NCI-H510A (cell line): ENCODE measurements at places on chromosomes 6 and 20.
A peak's percentile ranks its signal among the peaks of the same experiment; 100 is the strongest.

- no peak for DNase-seq
Measured at GRCh38 chr6:91816335-91816734, 1229.5 kb upstream of the MAP3K7 start.

DNA sequence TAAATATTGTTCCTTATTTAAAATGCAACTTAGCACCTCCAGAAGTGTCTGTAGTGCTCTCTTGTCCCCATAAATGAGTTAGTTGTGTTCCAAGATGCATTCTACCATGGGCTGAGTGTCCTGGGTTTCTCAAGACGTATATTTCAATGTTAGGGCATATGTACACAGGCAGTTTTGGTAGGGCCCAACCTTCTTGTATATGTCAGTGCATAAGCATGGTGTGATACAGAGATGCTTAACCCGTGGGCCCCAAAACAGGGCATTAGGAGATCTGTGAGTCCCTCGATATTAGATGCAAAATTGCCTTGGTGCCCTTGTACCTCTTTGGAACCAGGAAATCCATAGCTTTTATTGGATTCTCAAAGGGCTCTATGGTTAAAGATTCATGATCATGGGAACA lies 91.5 kb upstream of the HIVEP1 start:
- no peak for DNase-seq

- no peak for DNase-seq
Measured at GRCh38 chr20:50930976-50931305, 296 bp downstream of the ADNP start.

DNA sequence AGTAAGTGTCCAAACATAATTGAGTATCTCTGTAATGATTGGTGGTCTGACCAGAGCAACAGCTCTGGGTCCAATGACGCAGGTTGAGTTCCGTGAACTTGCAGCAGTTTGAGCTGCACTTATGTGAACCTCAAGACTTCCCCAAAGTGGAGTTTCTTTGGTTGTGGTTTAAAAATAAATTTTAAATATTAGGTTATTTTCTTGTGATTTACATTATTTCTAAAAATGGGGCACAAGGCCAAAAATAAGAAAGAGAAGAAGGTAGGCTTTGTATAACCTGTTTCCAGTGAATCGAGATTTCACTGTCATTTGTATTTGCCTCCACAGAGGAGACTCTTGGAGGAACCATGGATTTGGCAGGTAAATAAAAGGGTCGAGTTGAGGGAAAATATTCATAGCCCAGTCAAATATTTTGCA lies 166.4 kb upstream of the ZNF217 start:
- DNase-seq, result no peak

- no peak for DNase-seq
Measured at GRCh38 chr6:77456531-77457248, 6.6 kb downstream of the HTR1B start.

- DNase-seq, result no peak
Measured at GRCh38 chr6:3789896-3790558, 38.5 kb upstream of the PXDC1 start.

DNA sequence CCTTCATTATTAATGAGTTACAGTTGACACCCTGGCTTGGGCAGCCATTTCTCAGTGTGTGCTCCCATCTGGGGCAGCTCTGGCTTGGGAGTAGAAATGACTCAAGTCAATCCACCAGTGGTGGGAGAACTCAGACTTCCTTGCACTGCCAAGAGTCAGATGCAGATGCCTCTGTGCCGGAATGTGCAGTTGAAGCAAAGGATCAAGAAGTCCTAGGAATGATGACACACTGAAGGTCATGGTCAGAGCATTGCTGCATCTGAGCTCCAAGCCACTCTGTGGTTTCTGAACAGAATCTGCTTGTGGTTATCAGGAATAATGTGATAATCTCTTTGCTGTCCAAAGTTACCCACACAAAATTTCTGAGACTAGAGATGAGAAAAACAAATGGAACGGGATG lies 19.5 kb upstream of the PAX1 start:
- no peak for DNase-seq

DNA sequence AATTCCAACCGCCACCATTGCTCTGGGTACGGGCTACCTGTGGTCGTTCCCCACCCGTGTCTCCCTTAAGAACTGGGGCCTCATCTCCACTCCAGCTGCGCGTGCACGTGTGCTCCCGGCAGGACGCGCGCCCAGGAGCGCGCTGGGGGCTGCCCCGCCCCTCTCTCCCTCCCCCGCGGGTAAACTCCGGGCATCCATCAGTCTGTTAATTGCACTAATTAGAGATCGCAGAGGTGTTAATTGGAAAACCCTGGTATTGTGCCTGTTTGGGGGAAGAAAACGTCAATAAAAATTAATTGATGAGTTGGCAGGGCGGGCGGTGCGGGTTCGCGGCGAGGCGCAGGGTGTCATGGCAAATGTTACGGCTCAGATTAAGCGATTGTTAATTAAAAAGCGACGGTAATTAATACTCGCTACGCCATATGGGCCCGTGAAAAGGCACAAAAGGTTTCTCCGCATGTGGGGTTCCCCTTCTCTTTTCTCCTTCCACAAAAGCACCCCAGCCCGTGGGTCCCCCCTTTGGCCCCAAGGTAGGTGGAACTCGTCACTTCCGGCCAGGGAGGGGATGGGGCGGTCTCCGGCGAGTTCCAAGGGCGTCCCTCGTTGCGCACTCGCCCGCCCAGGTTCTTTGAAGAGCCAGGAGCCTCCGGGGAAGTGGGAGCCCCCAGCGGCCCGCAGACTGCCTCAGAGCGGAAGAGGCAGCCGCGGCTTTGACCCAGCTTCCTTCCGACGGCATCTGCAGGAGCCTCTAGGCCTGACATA lies 14.4 kb downstream of the FOXP4 start:
- no peak for DNase-seq

- DNase-seq, result no peak
Measured at GRCh38 chr20:63411898-63412631, 50.9 kb upstream of the CHRNA4 start.

- no peak for DNase-seq
Measured at GRCh38 chr6:32190911-32191677, 1.1 kb upstream of the PBX2 start.

DNA sequence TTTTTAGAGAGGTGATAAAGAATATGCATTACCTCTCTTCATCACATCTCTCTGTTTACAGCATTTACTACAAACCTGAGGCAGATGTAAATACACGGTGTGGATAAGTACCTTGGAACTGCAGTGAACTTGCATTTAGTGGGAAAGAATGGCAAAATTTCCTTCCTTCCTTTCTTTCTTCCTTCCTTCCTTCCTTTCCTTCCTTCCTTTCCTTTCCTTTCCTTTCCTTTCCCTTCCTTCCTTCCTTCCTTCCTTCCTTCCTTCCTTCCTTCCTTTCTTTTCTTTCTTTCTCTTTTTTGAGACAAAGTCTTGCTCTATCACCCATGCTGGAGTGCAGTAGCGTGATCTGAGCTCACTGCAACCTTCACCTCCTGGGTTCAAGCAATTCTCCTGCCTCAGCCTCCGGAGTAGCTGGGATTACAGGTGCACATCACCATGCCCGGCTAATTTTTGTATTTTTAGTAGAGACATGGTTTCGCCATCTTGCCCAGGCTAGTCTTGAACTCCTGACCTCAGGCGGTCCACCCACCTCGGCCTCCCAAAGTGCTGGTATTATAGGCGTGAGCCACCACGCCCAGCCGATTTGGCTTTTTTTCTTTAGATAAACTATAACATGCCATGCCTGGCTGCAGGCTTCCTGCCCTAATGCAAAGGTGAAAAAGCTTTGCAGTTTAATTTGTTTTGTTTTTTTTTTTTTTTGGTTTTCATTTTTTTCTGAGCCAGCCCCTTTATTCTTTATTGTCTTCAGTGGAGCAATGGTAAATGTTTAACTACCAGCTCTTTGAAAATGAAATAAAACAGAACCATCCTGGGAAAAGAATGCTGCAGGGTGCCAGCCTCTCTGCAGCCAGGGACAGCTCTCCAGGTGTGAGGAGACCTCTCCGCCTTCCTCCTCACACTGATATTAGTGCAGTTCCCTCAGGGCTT lies 64.2 kb upstream of the NEDD9 start:
- DNase-seq, result no peak

DNA sequence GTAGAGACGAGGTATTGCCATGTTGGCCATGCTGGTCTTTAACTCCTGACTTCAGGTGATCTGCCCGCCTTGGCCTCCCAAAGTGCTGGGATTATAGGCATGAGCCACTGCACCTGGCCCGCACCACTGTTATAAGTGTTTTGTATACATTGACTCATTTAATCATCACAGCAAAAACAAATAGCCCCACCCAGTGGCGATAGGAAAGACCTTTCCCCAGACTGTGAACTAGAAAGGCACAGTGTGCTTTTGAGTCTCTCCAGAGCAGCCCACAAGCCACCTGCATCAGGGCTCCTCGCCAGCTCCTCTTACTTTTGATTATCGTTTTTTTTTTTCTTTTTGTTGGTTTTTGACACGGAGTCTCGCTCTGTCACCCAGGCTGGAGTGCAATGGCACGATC lies 27.9 kb upstream of the ZFP64 start:
- DNase-seq, result peak; percentile 2

- no peak for DNase-seq
Measured at GRCh38 chr20:1186367-1186991, 1.7 kb upstream of the TMEM74B start.

- no peak for DNase-seq
Measured at GRCh38 chr6:116447496-116448011, 13.6 kb upstream of the CALHM6 start.

DNA sequence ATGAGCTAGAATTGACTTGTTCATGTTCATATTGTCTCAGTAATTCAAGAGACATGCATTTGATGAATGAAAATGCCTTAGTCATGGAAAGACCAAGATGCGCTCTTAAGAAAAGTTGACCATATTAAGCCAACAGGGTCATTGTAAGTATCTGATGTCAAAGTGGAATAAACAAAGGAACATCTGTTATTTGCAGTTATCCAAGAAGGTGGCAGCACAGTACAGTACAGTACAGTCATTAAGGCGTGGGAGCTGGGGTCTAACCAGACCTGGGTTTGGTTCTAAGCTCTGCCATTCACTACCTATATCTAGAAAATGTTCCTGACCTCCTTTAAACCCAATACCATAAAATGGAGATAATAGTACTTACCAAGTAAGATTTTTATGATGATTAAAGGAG lies 178.1 kb downstream of the BACH2 start:
- DNase-seq, result no peak

- DNase-seq, result no peak
Measured at GRCh38 chr6:44011350-44011920, 115.8 kb downstream of the MRPL14 start.

- DNase-seq, result no peak
Measured at GRCh38 chr6:33595001-33595846, 15.1 kb upstream of the BAK1 start.

- DNase-seq, result no peak
Measured at GRCh38 chr20:53282217-53282955, 310.2 kb downstream of the TSHZ2 start.

DNA sequence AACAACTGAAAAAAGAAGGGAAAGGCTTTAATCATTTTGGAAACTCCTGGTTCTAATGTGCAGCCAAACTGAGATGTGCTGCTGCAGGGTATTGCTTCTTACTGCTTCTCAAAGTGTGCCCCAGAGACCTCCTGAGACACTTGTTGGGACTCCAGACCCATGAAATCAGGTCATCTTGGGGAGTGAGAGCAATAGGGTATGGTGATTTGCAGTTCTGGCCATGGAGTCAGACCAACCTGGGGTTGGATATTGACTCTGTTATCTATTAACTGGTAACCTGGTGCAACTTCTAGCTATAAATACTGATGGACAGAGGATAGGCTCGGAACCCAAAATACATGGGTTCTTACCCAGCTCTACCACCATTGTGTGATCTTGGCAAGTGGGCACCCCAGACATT lies 3.8 kb downstream of the TSPO2 start:
- DNase-seq, result no peak

DNA sequence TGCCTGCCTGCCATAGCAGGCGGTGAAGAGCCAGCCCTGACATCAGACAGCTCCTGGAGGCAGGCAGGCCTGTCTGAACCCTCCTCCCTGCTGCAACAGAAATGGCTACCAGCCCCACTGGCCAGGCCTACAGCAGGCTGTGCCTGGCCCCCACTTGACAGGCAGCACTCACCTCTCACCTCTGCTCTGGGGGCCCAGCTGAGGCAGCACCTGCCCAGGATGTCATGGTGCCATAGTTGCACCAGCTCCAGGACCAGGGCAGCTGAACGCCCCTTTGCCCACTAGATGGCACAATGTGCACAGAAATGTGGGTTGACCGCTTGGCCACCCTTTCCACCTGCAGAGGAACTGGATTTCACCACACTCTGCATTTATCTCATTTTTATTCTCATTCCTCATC lies 30.6 kb downstream of the MRPL14 start:
- DNase-seq, result peak; percentile 65

DNA sequence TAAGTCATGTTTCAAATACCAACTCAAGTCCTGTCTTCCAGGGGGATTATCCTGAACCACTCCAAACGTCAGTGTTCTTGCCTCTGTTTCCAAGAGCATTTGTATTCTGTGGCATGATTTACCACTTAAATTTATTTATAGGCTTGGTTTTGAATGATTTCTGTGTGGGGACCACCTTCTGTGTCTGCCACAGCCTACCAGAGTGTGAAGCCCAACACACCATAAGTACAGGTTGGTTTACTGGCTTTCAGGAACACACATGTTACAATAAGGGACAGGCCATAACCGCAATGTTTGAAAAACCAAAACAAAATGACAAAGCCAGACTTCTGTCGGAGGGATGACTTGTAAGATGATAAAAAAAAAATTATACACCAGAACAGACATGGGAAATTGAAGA lies 56.5 kb upstream of the MAP3K7 start:
- DNase-seq, result no peak

- DNase-seq, result no peak
Measured at GRCh38 chr6:129050086-129050485, 167.1 kb downstream of the LAMA2 start.

DNA sequence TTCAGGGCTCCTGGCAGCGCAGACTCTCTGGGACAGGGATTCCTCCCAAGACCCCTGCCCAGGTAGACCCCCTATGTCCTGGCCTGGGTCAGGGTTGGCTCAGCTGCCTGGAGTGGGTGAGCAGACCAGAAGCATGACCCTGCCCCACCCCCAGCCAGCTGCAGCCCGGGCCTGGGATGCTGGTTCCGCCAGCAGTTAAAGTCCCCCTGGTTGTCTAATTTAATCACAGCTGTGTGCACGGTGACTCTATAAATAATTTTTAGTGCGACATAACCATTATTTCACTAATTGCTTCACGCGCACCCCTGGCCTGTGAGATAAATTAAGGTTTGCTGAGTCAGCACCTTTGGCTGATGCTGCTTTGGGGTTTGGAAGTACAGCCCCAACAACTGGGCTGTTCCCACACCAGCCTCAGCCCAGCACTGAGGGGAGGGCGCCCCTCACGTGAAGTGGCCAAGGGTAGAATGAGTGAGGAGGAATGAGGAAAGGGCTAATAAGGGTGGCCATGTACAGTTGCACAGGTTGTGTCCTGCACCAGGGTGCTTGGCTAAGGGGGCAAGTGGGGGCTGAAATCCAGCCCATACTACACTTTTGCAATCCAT lies 26.1 kb upstream of the CDH22 start:
- no peak for DNase-seq

GRCh38 chr6:71967436-71967835 lies 81.1 kb downstream of the RIMS1 start:
- DNase-seq, result no peak
